ENCODE measurements at places on chromosomes 7 and 10.

- no peak for DNase-seq
Measured at GRCh38 chr7:70523249-70523988, 608.5 kb upstream of the GALNT17 start.

- peak; percentile 28 for DNase-seq
Measured at GRCh38 chr7:155796381-155797261, 15.6 kb downstream of the SHH start.

GRCh38 chr7:41907444-41907843 lies 204.6 kb upstream of the INHBA start:
- no peak for DNase-seq

- no peak for DNase-seq
Measured at GRCh38 chr7:128454808-128455542, 703 bp upstream of the HILPDA start.

GRCh38 chr7:53656881-53657280 lies 621.4 kb downstream of the POM121L12 start:
- DNase-seq, result no peak
